ENCODE measurements at places on chromosomes 11 and 22.
A peak's percentile ranks its signal among the peaks of the same experiment; 100 is the strongest.

DNA sequence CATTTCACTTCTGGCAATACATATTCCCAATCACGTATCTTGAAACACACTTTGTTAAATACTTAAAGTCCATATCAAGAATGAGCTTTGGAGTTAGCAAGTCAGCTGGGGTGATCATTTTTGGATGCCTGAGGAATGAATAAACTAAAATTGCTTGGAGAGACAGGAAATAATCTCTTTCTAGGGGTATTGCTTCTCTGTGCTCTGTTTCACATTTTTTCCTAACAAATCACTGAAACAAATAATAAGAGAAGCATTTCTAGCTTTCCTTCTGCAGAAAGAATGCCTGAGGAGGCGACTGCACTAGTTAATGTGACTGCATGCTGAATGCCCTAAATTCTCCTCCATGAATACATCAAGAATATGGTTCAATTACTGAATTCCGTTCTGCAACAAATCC lies 541.4 kb upstream of the CCDC90B start:
- DNase-seq = no peak

- DNase-seq = no peak
Observed at GRCh38 chr11:88404932-88405710, 67.6 kb upstream of the CTSC start.

- DNase-seq = no peak
Observed at GRCh38 chr11:44596525-44597276, 31.2 kb downstream of the CD82 start.

DNA sequence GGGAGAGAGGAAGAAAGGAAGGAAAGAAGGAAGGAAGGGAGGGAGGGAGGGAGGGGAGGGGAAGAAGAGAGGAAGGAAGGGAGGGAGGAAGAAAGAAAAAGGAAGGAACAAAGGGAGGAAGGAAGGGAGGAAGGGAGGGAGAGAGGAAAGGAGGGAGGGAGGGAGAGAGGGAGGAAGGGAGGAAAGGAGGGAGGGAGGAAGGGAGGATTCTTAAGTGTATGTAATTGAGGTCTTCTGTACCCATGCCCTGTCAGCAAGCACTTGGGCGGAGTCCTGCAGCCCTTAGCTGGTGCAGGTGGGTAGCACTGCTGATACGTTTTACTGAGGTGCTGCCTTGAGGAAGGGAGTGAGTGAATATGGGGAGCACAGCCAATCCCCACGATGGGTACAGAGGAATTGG lies 56.9 kb upstream of the RASD2 start:
- DNase-seq = no peak

DNA sequence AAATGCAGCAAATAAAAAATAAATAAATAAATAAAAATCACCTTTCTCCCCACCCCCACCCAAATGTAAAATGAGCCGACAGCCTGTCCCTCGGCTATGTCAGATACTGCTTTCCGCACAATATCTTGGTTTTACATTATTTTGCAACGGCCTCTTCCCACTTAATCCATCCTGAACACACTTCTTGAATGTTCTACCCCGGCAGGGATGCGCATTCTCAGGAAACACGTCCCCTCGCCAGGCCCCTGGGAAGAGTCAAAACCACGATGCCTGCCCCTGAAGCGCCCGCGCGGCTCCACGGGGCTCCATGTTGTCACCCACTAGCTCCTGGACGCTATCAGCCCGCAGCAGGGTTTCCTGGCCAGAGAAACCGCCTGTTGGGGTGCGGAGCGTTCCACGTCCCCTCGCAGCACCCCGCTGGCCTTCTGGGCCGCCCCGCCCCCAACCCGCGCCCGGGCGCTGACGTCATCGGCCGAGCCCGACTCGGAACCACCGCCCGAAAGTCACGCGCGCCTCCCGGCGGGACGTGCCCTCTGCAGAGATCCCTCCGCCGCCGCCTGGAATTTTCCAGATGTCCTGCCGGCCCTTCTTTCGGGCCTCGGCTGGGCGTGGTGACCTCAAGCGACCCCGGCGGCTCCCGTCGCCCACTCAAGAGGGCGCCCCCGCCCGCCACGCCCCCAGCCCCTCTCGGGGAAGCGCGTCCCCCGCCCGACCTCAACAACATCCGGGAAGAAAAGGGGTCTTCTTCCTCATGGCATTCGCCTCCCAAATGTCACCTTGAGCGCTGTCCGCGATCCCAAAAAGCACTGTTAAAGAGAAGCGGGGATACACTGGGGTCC lies 585 bp upstream of the NEAT1 start:
- peak; percentile 99 for DNase-seq

- DNase-seq = no peak
Observed at GRCh38 chr11:114026355-114026754, 33.2 kb upstream of the ZBTB16 start.

- no peak for DNase-seq
Observed at GRCh38 chr11:8219257-8220021, 44.2 kb downstream of the LMO1 start.

- DNase-seq = no peak
Observed at GRCh38 chr11:118841469-118842242, 42.0 kb upstream of the CXCR5 start.

DNA sequence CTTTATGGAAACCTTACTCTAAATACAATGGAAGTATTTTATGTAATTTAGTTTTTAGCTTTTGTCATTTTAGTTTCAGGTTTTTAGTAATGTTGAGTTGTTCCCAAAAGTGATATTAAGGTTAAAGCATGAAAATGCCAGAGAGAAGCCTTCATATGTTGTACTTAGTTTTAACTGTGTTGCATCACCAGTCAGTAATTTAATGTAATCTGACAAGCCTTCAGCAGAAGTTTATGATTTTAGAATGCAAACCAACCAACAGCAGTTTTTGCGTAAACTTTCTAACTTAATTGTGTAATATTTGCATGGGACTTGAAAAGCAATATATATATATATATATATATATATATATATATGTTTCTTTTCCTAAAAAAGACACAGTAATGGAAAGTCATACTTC lies 110.6 kb downstream of the MSANTD4 start:
- DNase-seq = no peak

DNA sequence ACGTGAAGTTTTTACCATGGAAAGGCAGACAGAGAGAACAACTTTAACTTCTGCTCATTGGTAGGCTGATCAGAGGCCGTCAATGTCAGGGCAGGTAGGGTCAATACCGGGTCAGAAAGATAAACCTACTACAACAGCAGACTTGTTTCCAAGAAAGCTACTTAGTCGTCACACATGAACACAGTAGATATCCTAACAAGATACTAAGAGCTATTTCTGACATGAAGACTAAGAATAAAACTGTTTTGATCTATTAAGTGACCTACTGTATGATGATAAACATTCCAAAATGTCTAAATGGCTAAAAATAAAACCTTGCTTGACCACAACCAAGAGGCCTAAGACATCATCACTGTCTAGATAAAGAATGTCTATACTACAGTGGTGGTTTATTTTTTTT lies 231.3 kb downstream of the CADM1 start:
- no peak for DNase-seq

DNA sequence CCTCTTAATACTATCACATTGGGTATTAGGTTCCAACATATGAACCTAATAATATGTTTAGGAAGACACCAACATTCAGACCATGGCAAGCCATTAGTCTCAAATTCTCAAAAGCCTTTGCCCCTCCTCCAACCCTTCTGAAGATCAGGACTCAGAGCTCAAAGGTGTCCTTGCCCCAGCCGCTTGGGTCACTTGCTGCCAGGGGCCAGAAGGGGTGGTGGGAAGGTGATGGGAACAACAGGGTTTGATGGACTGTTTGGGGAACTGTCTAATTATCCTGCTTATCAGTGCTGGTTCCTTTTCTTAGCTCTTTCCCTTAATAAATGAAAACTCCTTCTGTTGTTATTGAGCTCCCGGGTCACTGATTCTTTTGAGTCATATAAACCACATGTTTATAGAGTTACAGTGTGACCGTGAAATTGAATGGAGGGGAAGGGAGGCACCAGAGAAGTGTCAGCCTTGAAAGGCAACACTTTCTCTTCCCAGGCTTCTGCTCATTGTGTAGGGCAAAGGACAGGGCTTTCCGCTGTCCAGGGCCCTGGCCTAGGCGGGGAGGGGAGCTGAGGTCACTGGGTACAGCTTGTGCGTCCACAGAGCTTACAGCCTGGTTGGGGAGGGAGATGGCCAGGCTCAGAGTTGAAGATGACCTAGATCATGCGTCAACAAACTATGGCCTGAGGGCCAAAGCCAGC lies 105.1 kb downstream of the FBXO7 start:
- peak; percentile 88 for DNase-seq

DNA sequence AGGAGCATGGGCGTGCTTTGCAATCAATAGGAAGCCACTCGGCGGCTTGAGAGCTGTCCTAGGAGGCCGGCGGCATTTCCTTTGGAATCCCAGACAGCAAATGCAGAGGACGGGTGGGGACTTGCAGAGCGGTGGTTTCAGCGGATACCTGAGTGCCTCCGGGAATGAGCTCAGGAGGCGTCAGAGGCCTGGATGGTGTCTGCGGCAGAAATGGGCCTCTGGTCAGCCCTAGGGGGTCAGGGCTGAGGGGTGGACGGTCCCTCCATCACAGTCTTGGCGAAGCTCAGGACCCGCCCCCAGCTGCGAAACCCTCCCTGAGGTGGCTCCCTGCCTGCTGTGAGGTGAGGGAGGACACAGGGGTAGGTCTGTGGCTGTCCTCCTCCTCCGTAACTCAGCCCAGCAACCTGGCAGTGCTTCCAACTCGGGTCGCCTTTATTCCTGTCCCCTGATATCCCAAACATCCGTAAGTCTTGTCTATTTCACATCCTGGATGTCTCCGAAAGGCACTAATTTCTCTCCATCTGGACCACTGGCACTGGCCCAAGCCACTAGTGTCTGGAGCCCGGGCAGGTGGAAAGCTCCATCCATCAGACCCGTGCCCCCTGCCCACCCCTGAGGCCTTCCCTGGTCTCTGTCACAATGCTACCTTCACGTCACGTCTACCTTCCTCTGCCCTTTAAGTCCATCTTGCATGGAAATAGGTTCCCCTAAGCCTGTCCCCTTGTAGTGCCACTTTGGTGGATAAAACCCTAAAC lies 686.6 kb downstream of the BRD1 start:
- peak; percentile 59 for DNase-seq

GRCh38 chr11:67545280-67545679 lies 22.0 kb upstream of the CABP2 start:
- no peak for DNase-seq

DNA sequence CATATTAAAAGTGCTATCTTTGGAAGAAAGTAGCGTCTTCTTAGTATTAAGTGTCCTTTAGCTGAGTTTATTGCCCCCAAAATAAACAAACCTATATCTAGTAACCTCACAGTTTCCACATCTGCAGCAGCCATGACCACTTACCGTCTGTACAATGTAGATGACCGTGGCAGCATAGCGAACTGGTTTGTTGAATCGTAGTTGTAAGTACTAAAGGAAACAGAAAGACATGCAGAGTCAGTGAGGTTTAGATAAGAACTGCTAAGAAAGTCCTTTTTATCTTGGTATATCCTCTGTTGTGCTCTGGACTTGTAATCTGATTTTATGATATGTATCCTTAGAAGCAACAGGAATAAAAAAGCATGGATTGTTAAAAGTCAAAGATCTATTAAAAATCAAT lies 9.4 kb downstream of the SLC5A12 start:
- no peak for DNase-seq

GRCh38 chr11:36996795-36997194 lies 398.8 kb upstream of the RAG2 start:
- no peak for DNase-seq

DNA sequence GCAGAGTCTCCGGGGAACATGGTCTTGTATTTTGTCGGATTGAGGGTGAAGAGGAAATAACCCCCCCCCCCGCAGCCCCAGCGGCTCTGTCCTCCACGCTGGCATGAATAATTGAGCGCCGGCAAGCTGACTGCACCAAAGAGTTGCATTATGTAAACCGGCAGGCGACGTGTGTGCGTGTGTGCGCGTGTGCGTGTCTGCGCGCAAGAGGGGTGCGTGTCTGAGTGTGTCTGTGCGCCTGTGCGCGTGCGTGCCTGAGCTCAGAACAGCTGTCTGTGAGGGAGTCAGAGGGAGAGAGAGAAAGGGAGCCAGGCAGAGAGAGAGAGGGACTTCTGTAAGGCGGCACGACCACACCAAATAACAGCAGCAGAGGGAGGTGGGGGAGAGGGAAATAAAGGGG lies 94.4 kb downstream of the SCN3B start:
- DNase-seq = no peak

GRCh38 chr11:126137136-126137535 lies 74.3 kb downstream of the RPUSD4 start:
- no peak for DNase-seq

GRCh38 chr11:10694486-10695239 lies 1.1 kb upstream of the IRAG1 start:
- DNase-seq = no peak

- no peak for DNase-seq
Observed at GRCh38 chr22:50267591-50268390, 2.4 kb downstream of the MAPK11 start.

- no peak for DNase-seq
Observed at GRCh38 chr22:47102081-47102480, 339.6 kb downstream of the TBC1D22A start.

- DNase-seq = peak; percentile 88
Observed at GRCh38 chr22:22558972-22559603, at the start of gene PRAME. Gene PRAME, minus strand, starts transcription at chr22:22559265. Its CDS starts 2,433 bp downstream, at chr22:22556832.

DNA sequence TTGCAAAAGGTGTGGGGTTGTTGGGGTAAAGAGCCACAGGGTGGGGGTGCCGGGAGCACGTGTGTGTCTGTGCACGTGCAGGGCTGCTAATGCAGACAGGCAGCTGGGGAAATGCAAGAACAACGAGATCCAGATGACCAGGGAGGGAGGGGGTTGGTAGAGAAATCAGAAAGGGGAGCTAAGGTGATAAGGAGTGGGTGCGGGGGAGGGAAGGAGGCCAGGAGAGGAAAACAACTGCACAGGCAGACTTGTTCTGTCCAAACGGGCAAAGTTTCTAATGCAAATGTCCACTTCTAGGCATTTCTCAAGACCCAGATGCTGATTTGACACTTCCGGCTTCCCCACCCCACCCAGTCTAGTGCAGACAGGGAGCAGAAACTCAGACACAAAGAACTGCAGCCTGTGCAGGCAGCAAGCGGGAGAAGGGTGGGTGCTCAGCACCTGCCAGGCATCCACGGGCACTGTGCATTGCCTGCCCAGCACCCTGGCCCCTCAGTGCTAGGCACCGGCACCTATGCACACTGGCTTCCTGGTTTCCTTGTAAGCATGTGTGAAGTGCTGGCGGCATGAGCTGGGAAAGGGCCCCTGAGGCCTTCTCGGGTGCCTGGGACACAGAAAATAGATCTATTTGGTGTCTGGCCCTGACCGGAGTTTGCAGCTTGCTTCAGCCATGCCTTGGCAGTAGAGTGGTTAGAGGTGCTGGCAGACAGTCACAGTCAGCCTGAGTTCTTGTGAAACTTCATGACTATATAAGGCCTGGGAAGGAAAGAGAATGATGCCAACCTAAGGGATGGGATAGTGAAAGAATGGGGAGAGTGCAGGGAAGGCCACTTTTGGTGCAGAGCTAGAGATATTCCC lies 220.1 kb upstream of the SORL1-AS1 start:
- DNase-seq = no peak

- no peak for DNase-seq
Observed at GRCh38 chr11:117519170-117519569, 191.5 kb downstream of the CEP164 start.

- DNase-seq = peak; percentile 76
Observed at GRCh38 chr11:14642873-14643696, 519 bp upstream of the PDE3B start.

Data from spleen (tissue), 13 donors.